Stimulated activated CD4-positive, alpha-beta T cell treated with anti-CD3 and anti-CD28 coated beads, TNF-alpha, amount 100 ng/mL, for 4 hours (primary cell): ENCODE measurements at places on chromosomes 6 and 20.

- no peak for DNase-seq
Measured at GRCh38 chr20:47679462-47679861, 105.8 kb downstream of the SULF2 start.

DNA sequence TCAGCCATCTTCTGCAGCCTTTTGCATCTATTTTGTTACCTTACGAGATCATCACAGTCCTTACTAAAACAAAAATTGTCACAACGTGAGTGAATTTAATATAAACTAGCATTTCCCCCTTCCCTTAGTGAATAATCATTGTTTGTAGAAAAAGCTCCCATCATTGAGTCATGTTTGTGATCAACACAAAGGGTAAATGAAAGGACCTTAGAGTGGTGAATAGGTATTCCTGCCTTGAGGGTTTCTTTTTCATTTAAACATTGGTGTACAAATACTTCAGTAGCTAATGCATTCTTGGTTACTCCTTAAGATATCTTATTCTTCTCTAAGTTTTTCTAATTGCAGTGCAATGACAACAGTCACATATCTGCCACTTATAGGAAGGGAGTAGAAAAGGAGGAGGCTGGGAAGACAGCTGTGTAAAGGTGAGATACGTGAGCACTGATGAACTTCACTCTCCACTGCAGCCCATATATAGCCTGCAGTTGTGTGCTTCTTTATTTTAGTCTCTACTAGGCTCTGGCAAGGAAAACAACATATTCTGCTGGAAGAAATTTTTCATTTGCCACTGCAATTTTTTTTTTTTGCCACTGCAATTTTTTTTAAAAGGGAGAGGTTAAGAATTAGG, 27.8 kb downstream of the ADGRG6 start:
- no peak for DNase-seq

DNA sequence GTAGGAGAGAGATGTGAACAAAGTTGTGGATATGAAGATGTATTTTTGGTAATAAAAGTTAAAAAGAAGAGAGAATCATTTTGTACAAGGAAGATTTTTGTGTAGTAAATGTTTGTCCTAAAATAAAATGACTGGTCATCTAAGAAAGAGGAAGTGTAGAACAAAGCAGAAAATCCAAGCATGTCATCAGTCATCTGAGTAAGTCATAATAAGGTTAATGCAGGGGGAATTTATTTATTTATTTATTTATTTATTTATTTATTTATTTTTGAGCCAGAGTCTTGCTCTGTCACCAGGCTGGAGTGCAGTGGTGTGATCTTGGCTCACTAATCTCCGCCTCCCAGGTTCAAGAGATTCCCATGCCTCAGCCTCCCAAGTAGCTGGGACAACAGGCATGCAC, 15.7 kb upstream of the CGA start:
- no peak for DNase-seq

GRCh38 chr20:46984405-46984804, 89.8 kb downstream of the EYA2 start:
- no peak for DNase-seq

DNA sequence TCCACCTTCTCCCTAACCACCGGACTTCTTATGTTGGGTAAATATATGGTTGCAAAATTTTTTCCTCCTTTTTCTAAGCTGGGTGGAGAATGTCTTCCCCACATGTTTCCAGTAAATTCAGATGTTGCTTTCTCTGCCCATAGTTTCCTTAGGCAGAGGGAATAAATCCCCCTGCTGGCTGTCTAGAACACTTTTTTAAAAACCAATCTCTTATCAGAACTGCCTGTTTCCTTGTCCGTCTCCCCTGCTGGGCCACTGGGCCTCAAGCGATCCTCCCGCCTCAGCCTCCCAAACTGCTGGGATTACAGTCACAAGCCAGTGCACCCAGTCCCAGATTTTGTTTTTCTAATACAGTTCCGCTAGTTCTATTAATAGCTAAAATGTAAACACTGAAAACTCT, 9.9 kb upstream of the WFDC2 start:
- DNase-seq = no peak

DNA sequence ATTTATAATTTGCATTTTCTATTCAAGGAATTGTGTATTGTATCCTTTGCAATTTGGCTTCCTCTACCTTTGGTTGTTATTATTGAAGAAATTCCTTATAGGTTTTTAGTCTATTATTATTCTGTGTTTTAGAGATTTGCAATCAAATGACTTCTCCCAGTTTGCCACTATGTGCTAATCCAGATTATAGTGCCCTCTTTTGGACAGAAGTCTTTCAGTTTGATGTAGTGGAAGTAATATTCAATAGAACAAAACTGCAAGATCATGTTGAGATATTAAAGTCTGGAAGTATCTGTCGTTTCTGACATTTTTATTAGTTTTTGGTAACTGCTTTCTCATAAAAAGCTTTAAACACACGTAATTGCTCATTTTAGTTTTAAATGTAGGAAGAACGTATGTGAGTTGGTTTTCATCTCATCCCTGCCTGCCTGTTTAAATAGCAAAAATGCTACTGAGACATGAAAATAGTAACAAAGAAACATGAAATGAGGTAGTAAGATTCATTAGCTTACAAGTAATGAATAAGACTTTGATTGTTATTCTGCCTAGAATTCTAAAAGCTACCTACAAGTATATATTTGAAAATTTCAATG, 72.8 kb downstream of the RTN4IP1 start:
- DNase-seq = no peak

GRCh38 chr6:14726816-14727493, 518.9 kb upstream of the JARID2 start:
- DNase-seq = no peak

GRCh38 chr6:8905757-8906156, 470.4 kb upstream of the SLC35B3 start:
- no peak for DNase-seq

DNA sequence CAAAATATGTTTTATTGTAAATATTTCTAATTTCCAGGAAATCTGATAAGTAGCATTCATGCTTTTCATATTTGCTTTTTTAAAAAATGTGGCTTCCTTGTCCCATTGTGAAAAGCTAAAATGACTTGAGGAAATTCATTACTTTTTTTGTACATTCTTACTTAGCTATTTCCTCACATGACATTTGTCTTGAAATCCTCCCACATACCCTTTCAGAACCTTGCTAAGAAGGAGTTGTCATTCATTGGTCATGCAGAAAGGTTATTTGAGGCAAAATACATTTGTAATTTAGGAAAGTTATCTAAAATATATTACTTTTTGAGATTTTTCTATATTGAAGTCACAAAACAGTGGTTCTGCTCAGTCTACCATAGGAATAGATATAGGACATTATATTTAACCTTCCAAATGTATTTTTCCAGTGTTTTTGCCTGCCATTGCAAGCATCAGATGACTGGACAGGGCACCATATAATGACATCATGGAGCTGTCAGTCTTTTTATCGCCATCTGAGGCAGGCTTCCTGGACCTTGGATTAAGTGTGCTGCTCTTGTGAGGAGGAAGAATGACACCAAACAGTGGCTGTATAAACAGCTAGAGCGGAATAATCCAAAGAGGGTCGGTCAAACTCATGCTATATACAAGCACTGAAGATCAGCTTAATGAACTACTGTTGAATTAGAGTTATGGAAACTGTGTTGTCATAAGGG, 109.4 kb upstream of the HCRTR2 start:
- DNase-seq = no peak

GRCh38 chr6:11018225-11018624, 25.9 kb downstream of the ELOVL2 start:
- no peak for DNase-seq

DNA sequence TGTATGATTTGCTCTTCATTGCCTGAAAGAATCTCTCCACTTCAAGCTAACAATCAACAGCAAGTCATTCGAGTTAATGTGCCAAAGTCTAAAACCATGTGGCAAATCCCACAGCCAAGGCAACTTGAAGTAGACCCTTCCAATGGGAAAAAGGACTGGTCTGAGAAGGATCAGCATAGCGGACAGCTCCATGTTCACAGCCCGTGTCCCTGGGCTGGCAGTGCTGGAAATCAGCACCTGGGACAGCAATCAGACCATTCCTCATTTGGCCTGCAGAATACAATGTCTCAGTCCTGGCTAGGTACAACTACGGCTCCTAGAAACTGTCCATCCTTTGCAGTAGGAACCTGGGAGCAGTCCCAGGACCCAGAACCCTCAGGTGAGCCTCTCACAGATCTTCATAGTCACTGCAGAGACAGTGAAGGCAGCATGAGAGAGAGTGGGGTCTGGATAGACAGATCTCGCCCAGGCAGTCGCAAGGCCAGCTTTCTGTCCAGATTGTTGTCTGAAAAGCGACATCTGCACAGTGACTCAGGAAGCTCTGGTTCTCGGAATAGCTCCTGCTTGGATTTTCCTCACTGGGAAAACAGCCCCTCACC, 1.1 kb downstream of the GJA10 start:
- DNase-seq = no peak

DNA sequence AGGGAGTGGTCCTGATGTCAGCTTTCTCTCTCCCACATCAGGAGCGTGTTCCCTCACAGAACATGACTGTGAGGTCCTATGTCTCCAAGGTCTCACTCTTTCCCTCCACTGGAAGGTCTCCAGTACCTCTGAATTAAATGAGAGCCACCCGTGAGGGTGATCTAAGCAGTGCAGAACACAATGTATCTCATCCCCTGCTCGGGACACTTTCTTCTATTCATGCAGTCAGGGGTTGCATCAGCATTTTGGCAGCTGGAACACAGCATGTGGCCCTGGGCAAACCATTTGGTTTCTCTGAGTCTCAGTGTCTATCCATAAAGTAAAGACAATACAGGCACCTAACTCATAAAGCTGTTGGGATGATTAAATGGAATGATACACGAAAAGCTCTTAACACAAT, 34.2 kb downstream of the MAFB start:
- no peak for DNase-seq

DNA sequence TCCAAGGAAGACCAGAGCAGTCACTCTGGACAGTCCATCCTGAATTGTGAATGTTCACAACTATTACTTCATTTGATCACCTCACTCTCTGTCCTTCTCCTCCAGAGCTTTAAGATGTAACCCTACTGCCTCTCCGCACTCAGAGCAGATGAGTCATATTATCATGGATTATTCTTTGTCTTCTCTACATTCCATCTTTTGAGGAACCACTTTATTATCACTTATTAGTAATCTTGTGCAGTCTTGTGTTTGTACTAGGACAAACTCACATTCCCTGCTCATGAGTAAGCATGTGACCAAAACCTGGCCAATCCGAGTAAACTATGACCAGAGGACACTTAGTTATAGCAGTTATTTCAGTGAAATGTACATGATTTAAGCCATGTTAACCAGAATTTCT, 401.5 kb upstream of the ADGRB3 start:
- DNase-seq = no peak

DNA sequence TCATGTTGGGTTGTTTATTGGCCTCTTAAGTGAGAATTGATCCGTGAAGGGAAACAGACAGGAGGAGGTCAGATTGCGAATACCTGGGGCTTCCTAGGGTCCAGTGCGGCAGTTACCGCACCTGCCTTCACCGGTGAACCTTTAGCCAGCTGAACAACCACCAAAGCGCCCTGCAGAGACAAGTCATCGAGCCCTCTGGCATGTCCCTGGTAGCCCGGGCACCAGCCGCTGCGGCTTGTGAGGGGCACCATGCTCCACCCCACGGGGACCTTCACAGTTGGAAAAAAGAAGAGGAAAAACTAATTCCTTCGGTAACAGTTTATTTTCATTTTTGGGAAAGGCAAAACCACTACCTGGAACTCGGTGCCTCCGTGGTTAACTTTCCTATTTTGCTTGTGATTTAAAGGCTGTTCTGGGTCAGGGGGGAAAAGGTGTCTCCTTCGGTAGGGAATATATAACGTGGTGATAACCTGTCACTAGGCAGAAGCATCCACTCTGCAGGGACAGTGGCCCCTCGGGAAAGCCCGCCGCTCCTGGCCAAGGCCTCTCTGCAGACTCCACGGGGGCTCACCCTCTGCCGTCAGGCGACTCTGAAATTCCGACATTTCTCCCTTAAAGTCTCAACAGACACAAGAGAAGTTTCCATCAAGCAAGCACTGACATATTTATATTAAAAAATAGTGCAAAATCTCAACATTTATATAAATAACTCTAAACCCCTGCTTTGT, 30.7 kb upstream of the ZBP1 start:
- DNase-seq = no peak
